ENCODE measurements at places on chromosomes 13 and 19.

DNA sequence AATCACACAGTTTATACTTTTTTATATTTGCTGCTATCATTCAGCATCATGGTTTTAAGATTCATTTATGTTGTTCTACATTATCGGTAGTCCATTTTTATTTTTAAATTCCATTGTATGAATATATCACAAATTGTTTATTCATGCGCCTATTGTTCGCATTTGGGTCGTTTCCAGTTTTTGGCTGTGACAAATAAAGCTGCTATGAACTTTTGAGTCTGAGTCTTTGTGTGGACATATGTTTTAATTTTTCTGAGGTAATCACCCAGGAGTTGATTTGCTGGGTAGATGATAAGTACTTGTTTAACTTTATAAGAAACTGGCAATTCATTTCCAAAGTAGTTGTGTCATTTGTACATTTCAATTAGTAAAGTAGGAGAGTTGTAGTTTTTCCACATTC lies 74.2 kb upstream of the CSNK1A1L start:
- DNase-seq: no peak

GRCh38 chr19:45995715-45996385 lies 583 bp downstream of the CCDC61 start:
- no peak for DNase-seq

GRCh38 chr13:76745261-76746200 lies 140.7 kb downstream of the KCTD12 start:
- no peak for DNase-seq

GRCh38 chr19:45882652-45883585 lies 3.0 kb downstream of the IRF2BP1 start:
- peak; percentile 68 for DNase-seq

DNA sequence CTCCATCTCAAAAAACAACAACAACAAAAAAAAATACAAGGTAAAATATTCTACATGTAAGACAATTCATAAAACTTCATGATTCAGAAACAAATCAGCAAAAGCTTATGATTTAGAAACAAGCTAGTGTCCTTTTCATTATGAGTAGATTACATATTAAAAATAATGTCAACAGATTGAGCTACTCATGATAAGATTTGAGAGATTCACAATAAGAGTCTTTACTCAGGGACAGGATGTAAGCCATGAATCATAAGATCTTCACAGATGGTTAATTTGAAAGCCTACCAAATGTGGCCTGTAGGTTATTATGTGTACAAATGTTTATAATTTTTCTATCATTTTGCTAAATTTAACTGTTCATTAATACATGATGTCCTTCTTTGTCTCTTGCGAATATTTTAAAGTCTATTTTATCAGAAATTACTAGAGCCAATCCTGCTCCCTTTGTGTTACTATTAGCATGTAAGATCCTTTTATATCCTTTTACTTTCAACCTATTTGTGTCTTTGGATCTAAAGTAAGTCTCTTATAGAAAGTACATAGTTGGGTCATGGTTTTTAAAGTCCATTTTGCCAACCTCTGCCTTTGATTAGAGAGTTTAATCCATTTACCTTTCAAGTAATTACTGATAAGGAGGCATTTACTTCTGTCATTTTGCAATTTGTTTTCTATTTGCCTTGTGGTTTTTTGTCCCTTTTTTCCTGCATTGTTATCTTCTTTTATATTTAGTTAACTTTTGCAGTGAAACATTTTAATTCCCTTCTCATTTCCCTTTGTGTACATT lies 68.3 kb upstream of the RXFP2 start:
- no peak for DNase-seq
